ENCODE measurements at places on chromosomes 7 and 10.
A peak's percentile ranks its signal among the peaks of the same experiment; 100 is the strongest.

GRCh38 chr7:37944737-37945054 lies 24.3 kb downstream of the EPDR1 start:
- DNase-seq: no peak

DNA sequence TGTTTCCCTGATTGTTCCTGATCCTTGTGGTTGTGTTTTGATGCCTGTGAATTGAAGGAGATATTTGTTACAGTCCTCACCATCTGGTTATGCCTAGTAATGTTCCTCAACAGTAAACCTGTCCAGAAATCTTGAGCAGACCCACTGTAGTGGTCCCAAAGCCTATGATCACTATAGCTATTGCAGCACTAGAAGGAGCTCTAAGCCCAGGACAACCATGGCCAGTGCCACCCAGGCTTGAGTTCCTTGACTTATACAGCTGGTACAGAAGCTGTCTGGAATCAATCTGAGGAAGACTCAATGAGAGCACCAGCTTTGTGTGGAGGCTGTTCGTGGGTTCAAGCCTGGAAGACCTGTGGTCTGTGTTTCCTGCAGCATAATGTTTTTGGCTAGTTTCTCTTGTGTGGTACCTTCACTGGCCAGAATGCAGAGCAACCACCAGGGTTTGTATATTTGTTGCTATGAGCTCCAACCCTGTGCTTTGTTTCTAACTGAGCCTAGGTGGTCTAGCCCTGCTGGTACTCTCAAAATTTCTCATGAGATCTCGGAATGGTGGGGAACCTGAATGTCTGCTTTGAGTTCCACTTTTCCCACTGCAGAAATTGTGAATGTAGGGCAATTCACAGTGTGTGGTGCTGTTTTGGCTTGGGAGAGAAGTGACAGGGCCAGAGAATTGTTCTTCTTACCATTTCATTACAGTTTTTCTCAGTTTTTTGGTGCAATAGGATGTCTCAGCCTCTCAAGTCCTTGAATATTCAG lies 355.2 kb downstream of the SUGCT start:
- no peak for DNase-seq

GRCh38 chr10:72615970-72616369 lies 9.9 kb downstream of the MICU1 start:
- peak; percentile 40 for DNase-seq

GRCh38 chr7:638256-639011 lies 88.1 kb upstream of the DNAAF5 start:
- no peak for DNase-seq

- DNase-seq: peak; percentile 88
These were observed 783 bp downstream of the ANLN start for GRCh38 chr7:36390199-36391090.

DNA sequence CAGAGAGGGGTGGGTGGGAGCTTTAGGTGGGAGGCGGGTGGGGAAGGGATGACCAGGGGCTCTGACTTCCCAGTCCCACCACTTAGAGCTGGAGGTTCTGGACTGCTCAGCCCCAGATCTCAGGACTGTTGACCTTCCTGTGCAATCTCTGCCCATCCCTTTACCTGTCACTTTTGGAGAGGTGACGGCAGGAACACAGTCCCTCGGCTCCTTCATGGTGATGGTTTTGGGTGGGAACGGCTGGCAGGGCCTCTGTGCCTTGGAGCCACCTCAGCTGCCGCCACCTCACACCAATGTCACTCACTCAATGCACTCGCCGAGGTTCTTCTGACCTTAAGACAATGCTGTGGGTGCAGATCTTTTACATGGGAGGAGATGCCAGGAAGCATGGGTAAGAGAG lies 49.0 kb downstream of the TMEM270 start:
- no peak for DNase-seq
